ENCODE measurements at places on chromosomes 1 and 21. TPM values are rescaled to one million over a fixed set of nuclear protein-coding genes. Genes with fewer than 3 reads are reported as not detected.

Gene OR2W3
- total RNA-seq, result not detected

Gene TMEM240
- 0.44 TPM for total RNA-seq

Gene CFHR2
- not detected for total RNA-seq

Gene IVL
- 0.07 TPM for total RNA-seq

Gene TMIGD3
- total RNA-seq, result not detected

Gene RHOU
- 6.1 TPM for total RNA-seq

Gene TMCO1
- 175 TPM for total RNA-seq

Gene DDAH1
- 7.6 TPM for total RNA-seq

Gene SLC16A4
- 41.1 TPM for total RNA-seq

Gene DISP3
- 0.21 TPM for total RNA-seq

Gene MRPL24
- total RNA-seq, result 202 TPM

Gene HHAT
- total RNA-seq, result 2.5 TPM

Gene CRP
- not detected for total RNA-seq

Gene LMX1A
- total RNA-seq, result not detected

Gene AMPD1
- total RNA-seq, result not detected

Data from A549 treated with DMSO at 1 μM for 4 hours (cell line).